Peyer's patch (tissue), 4 donors: ENCODE measurements at places on chromosomes 7 and 10. TPM values are rescaled to one million over a fixed set of nuclear protein-coding genes. Genes with fewer than 3 reads are reported as not detected.

- DNase-seq, result no peak
Observed at GRCh38 chr7:26813432-26813831, 51.0 kb downstream of the SKAP2 start.

OPN4 gene
- total RNA-seq, result not detected

GRCh38 chr10:13729586-13730305 lies 143.0 kb downstream of the PRPF18 start:
- DNase-seq, result no peak

DNA sequence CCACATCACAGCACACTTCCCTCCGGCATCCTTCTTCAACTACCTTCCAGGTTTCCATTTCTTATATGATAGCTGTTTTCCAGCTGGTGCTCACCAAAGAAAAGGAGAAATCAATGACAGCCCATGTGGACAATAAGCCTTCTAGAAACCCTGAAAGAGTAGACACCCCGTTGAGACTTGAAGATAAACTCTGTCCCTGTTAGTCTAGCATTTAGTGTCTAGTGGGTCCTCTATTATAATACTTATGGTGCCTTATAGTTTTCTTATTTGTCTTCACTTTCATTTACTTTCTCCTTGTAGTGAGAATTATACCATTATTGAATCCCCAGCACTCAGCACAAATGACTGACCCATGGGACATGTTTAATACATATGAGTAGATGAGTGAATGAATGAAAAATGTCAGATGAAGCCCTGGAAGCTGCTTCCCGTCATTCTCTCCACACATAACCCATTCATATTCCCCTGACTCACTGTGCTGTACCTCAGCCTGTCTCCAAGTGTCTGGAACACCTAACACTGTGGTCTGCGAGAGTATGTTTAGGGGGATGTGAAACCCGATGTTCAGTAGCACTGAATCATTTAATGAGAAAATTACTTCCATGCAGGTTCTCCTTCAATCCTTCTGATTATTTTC lies 377.6 kb downstream of the GPR158 start:
- no peak for DNase-seq

GRCh38 chr7:123433665-123434064 lies 100.7 kb downstream of the IQUB start:
- DNase-seq, result no peak

MLXIPL gene
- 456 TPM for total RNA-seq

DNA sequence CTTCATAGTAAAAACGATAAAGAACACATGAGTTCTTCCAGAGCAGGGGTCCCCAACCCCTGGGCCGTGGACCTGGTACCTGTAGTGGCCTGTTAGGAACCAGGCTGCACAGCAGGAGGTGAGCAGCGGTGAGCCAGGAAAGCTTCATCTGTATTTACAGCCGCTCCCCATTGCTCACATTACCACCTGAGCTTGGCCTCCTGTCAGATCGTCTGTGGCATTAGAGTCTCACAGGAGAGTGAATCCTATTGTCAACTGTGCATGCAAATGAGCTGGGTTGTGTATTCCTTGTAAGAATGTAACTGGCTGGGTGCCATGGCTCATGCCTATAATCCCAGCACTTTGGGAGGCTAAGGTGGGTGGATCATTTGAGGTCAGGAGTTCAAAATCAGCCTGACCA lies 229.5 kb downstream of the CNTNAP2 start:
- DNase-seq, result no peak

- DNase-seq, result no peak
Observed at GRCh38 chr10:104664205-104664604, 23.1 kb downstream of the SORCS3 start.

DNA sequence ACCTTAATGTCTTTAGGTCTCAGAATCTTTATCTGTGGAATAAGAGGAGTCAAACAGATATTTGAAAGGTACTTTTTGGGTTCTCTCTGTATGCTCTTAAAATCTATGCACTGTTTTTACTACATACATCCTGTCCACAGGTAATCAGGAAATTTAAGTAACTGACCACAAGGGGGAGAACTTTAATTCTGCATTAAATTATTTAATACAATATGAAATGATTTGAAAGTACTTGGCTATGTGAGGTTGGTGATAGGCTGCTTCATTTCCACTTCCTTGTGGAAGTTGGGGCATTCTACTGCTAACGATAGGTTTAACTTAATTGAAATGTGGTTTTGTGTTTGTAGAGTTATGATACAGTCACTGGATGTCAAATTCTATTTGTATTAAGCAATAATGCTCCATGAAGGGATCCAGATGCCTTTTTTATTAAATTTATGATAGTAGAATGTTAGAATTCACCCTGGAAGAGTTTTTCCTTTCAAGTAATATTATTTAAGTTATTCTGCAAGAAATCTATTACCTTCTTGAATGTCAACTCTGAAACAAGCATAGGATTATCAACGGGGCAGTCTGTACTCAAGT lies 6.0 kb downstream of the TEX47 start:
- no peak for DNase-seq

DNA sequence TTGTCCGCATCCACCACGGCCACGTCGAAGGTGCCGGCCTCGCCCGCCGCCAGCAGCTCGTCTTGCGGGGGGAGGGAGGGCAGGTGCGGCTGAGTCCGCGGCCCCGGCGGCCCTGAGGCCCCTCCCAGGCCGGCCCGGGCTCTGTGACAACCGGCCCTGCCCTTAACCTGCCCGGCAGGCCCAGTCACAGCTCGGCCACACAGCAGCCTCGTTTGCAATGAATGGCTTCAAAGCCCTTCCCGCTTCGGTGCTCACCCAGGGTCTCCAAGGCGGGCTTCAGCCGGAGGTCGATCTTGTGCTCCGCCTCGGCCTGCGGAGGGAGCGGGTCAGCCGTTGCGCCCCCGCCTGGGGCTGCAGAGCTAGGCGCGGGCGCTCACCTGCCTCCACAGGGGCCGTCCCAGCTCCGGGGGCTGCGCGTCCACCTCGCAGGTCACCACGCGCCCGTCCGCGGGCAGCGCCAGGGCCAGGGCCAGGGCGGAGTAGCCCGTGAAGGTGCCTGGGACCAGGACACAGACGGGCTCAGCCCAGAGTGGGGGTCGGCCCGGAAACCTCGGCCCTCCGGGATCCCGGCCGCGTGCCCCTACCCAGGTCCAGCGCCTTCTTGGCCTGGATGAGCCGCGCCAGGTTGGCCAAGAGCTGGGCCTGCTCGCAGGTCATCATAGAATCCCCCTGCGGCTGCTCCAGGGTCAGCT lies 928 bp downstream of the COMTD1 start:
- DNase-seq, result peak; percentile 85

CYP3A7 gene
- total RNA-seq, result 5.3 TPM

- DNase-seq, result no peak
Observed at GRCh38 chr10:121082984-121083383, 231.8 kb downstream of the WDR11 start.

FAM180A gene
- not detected for total RNA-seq

DNA sequence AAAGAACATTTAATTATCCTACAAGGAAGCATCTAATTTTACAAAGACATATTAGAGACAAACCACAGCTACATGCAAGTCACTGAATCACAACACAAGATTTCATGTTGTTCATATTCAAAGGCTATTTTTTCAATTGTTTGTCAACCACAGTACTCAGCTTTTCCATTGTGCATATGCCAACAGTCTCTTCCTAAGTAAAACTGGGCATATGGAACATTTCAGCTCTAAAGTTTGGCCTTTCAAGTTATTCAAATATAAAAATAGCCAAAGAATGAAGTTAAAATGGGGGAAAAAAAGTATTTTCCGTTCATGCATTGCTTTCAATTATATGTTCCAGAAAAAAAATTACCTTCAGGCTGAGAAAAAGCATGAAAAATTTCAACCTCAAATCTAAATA lies 537.9 kb downstream of the PLXDC2 start:
- DNase-seq, result no peak

- DNase-seq, result no peak
Observed at GRCh38 chr10:125399289-125399688, 238.9 kb upstream of the CTBP2 start.

DNA sequence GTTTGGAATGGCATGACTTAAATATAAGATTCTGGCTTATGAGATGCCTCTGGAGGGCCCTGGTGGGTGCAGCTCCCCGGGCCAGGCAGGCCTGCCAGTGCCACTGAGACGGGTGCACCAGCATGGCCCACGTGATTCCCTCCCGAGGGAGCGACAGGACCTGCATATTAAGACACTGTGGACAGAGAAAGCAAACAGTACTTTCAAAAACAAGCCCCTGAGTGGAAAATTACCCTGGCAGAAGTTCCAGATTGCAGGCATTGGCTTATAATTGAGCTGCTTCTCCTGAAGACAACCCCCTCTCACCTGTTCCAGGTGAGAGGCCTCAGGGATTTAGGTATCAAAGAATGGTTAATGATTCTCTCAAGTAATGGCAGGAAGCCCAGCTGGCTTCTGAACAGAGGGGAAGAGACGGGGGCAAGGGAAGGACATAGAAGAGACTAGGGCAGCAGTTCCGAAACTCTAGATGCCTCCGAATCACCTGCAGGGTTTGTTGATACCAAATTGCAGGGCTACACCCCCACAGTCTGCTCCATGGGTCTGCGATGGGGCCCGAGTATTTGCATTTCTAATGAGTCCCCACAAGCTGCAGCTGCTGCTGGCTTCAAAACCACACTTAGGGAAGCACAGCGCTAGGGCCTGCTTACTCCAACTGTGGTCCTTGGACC lies 66.0 kb upstream of the DOCK1 start:
- no peak for DNase-seq

ICA1 gene
- 61.9 TPM for total RNA-seq

SEMA3A gene
- 3.3 TPM for total RNA-seq

GRCh38 chr10:126638542-126638941 lies 32.0 kb downstream of the C10orf90 start:
- DNase-seq, result no peak

- DNase-seq, result no peak
Observed at GRCh38 chr7:154911862-154912455, 91.0 kb downstream of the PAXIP1 start.
